ENCODE measurements at places on chromosomes 7 and 10. TPM values are rescaled to one million over a fixed set of nuclear protein-coding genes. Genes with fewer than 3 reads are reported as not detected.

DNA sequence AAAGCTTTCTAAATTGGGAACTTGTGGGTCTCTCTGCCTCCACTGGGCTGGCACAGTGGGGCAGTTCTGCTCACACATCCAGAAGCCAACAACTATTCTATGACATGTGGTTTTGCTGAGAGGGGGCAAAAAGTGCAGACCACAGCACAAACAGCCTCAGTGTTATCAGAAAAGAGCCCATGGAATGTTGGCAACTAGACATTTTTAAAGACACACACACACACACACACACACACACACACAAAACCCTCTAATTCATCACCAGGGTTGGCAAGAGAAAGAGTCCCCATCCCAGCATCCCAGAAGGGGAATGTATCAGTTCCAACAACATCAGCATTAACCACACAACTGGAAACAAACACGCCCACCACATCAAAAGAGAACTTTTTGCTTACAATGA is 117.1 kb downstream of the FGFR2 start:
- no peaks in the 10 kb centered on the region for H3K36me3 ChIP-seq
- no peak overlapping the region for H3K4me3 ChIP-seq
- H3K27ac ChIP-seq: no peak overlapping the region
- no peaks in the 10 kb centered on the region for H3K27me3 ChIP-seq
- no peak for DNase-seq

GRCh38 chr10:21281765-21282484 is 243.6 kb downstream of the SKIDA1 start:
- DNase-seq: no peak
- no peak overlapping the region for H3K4me3 ChIP-seq
- H3K36me3 ChIP-seq: no peaks in the 10 kb centered on the region
- H3K27ac ChIP-seq: peak overlapping the region; percentile 96
- peaks cover 55% of the 10 kb centered on the region for H3K4me1 ChIP-seq

DNA sequence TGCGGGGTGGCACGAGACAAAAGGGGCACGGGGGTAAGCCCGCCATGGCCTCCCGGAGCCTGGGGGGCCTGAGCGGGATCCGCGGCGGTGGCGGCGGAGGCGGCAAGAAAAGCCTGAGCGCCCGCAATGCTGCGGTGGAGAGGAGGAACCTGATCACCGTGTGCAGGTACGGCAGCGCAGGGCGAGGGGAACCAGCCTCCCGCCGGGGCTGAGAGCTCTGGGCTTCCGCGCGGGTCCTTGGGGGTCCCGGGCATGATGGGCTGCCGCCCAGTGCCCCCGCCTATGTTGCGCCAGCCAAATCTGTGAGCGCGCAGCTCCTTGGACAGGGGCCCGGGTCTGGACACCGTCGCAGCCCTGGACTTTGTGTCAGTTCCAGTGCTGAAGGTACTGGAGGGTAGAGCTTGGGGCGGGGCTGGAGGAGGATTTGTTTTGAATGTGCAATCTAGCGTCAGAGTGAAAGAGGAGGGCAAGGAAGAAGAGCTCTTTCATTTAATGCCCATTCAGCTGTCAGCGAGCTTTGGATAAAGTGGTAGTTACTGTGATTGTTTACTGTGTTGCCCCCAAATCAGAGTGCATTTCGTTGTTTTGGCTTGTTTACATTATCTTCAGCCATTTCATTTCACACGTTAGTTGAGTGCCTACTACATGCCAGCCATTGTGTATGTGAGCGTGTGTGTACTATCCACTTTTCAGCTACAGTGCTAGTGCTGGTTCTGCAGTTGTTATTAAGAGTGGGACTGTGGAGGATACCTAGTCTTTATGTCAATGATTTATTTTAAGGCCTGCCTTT is 777 bp downstream of the RUNDC3B start:
- H3K4me1 ChIP-seq: no peaks in the 10 kb centered on the region
- peaks cover 9% of the 10 kb centered on the region for H3K27me3 ChIP-seq
- H3K4me3 ChIP-seq: peak overlapping the region; percentile 68
- DNase-seq: no peak
- no peak overlapping the region for H3K27ac ChIP-seq

Gene GPER1
- 2.9 TPM for total RNA-seq

Gene FBXL13
- 2.5 TPM for total RNA-seq

- no peak for DNase-seq
- H3K27me3 ChIP-seq: no peaks in the 10 kb centered on the region
- H3K4me3 ChIP-seq: no peak overlapping the region
- H3K27ac ChIP-seq: no peak overlapping the region
- no peaks in the 10 kb centered on the region for H3K36me3 ChIP-seq
These were observed 218.6 kb upstream of the INHBA start for GRCh38 chr7:41921453-41921981.

DNA sequence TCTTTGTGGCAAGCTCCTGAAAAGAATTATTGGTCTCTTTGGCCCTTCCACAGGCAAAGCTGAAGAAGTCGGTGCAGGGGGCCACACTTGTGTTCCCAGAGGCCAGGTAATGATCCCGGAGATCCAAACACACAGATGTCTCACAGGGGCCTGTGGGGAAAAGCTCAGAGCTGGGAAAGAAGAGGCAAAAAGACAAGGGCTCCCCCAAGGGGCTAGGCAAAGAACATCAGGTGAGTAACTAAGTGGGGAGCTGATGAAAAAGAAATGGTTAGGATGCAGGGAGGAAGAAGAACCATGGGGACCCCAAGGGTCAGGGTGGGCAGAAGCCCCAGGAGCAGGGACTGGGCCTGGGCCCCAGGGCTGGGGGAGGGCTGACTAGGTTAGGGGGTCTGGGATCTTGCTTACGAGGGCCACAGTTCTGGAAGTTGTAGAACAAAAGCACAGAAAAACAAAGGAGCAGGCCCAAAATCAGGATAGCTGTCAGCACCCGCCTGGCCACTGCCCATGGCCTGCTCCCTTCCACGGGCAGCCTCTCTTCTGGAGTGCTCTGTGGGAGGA is 1.1 kb downstream of the KEL start:
- H3K36me3 ChIP-seq: no peaks in the 10 kb centered on the region
- no peaks in the 10 kb centered on the region for H3K27me3 ChIP-seq
- no peak overlapping the region for H3K27ac ChIP-seq
- DNase-seq: no peak

GRCh38 chr7:155729847-155730246 is 82.4 kb downstream of the SHH start:
- H3K36me3 ChIP-seq: no peaks in the 10 kb centered on the region
- DNase-seq: no peak
- no peak overlapping the region for H3K27ac ChIP-seq
- H3K27me3 ChIP-seq: no peaks in the 10 kb centered on the region

Gene CDK6
- total RNA-seq: 57.4 TPM

- H3K27me3 ChIP-seq: no peaks in the 10 kb centered on the region
- 0 out of 2 replicates have a peak, but pooled peaks cover 2% of the 10 kb centered on the region for H3K36me3 ChIP-seq
- H3K27ac ChIP-seq: peak within 1 kb of the TSS; percentile 96
- peak within 1 kb of the TSS; percentile 55 for H3K4me3 ChIP-seq
- DNase-seq: no peak
These were observed at the start of gene EPHB4 for GRCh38 chr7:100827330-100828226. EPHB4 (minus strand) TSS chr7:100827523; CDS start chr7:100827030, 493 bp downstream.

DNA sequence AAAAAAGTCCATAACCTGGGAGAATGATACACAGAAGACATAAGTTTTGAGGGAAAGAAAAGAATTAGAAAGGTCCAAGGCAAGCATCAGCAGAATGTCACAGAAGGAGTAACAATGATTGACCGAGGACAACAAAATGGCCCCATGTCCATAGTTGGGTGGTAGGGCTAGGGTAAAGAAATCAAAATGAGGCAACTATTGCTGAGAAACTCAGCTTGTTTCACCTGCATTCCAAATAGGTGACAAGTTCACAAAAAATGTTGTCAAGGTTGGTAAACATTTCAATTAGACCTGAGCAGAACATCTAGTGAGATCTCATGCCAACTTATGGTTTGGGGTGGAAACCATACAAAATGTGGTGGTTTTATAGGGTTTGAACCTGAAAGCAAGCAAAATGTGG is 22.8 kb upstream of the DLX6 start:
- H3K27ac ChIP-seq: no peak overlapping the region
- H3K4me3 ChIP-seq: no peak overlapping the region
- H3K27me3 ChIP-seq: no peaks in the 10 kb centered on the region
- H3K36me3 ChIP-seq: no peaks in the 10 kb centered on the region
- no peaks in the 10 kb centered on the region for H3K4me1 ChIP-seq
- DNase-seq: no peak

- H3K4me1 ChIP-seq: no peaks in the 10 kb centered on the region
- no peak for DNase-seq
- H3K36me3 ChIP-seq: no peaks in the 10 kb centered on the region
- H3K27me3 ChIP-seq: no peaks in the 10 kb centered on the region
- H3K27ac ChIP-seq: 0 out of 2 replicates have a peak overlapping the region, but pooled peaks have one; percentile 6
These were observed 13.0 kb upstream of the ACBD5 start for GRCh38 chr10:27253576-27253975.

DNA sequence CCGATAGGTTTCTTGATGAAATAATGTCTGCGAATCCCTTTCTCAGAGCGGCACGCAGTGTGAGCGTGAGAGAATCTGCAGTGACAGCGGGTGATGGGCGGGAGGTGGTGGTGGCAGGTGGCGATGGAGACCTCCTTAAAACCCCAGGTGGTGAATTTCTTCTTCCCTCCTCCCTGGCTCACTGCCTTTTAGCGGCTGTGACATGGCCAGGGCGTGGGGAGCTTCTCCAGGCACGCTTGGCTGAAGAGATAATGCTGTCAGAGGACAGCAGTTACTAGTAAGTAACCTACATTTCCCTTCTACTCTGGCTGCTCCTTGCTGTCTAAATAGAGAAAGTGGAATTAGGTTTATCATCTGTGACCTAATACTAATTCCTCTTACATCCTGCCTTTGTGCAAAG is 141.4 kb upstream of the INSYN2A start:
- H3K36me3 ChIP-seq: no peaks in the 10 kb centered on the region
- H3K27me3 ChIP-seq: no peaks in the 10 kb centered on the region
- H3K27ac ChIP-seq: no peak overlapping the region
- H3K4me3 ChIP-seq: no peak overlapping the region
- no peak for DNase-seq

DNA sequence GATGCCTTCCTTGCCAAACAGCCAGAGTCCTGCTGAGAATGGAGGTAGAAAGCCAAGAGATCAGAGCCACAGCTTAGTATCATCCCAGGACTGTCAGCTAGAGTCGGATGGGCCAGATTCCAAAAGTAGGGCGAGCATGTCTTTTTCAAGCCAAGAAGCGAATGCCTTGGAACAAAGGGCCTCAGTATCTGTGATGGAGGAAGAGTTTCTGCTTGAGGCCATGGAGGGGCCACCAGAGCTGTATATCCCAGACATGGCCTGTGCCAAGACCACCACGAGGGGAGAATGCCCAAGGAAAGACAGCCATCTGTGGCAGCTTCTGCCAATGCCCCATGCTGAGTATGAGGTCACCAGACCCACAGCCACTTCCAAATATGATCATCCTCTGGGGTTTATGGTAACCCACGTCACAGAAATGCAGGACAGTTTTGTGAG is 44.3 kb upstream of the PPP1R17 start:
- H3K4me3 ChIP-seq: no peak overlapping the region
- H3K27ac ChIP-seq: no peak overlapping the region
- H3K4me1 ChIP-seq: no peaks in the 10 kb centered on the region
- H3K27me3 ChIP-seq: no peaks in the 10 kb centered on the region

GRCh38 chr10:33410096-33410859 is 75.8 kb upstream of the NRP1 start:
- no peak for DNase-seq
- H3K27me3 ChIP-seq: no peaks in the 10 kb centered on the region
- H3K27ac ChIP-seq: no peak overlapping the region
- H3K36me3 ChIP-seq: no peaks in the 10 kb centered on the region
- H3K4me1 ChIP-seq: no peaks in the 10 kb centered on the region
- H3K4me3 ChIP-seq: no peak overlapping the region

GRCh38 chr7:6299774-6300173 is 27.4 kb upstream of the CYTH3 start:
- H3K27me3 ChIP-seq: no peaks in the 10 kb centered on the region
- no peak for DNase-seq
- H3K4me1 ChIP-seq: no peaks in the 10 kb centered on the region
- H3K4me3 ChIP-seq: no peak overlapping the region

- H3K36me3 ChIP-seq: no peaks in the 10 kb centered on the region
- H3K4me1 ChIP-seq: no peaks in the 10 kb centered on the region
- no peak for DNase-seq
- H3K27ac ChIP-seq: no peak overlapping the region
These were observed 7.7 kb downstream of the TMEM168 start for GRCh38 chr7:112782498-112782897.

GRCh38 chr10:11355592-11355991 is 255.9 kb downstream of the USP6NL start:
- no peak overlapping the region for H3K27ac ChIP-seq
- H3K27me3 ChIP-seq: no peaks in the 10 kb centered on the region
- H3K36me3 ChIP-seq: no peaks in the 10 kb centered on the region
- no peaks in the 10 kb centered on the region for H3K4me1 ChIP-seq
- H3K4me3 ChIP-seq: no peak overlapping the region

DNA sequence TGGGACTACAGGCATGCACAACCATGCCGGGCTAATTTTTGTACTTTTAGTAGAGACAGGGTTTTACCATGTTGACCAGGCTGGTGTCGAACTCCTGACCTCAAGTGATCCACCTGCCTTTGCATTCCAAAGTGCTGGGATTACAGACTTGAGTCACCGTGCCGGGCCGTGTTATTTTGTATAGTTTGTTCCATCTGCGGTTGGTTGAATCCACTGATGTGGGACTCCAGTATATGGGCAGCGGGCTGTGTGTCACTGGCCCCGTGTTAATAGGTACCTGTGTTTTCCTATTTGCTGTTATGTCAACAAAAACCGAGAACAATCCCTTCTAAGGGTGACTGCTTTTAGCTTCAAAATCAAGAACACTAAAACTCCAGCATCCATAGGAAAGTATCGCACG is 297.6 kb upstream of the PITRM1 start:
- peaks cover 59% of the 10 kb centered on the region for H3K4me1 ChIP-seq
- no peaks in the 10 kb centered on the region for H3K27me3 ChIP-seq
- H3K27ac ChIP-seq: peak overlapping the region; percentile 92
- DNase-seq: no peak
- no peak overlapping the region for H3K4me3 ChIP-seq

Gene PNLIPRP1
- 0.95 TPM for total RNA-seq

Gene C10orf67
- not detected for total RNA-seq

Gene NYAP1
- 4.0 TPM for total RNA-seq

DNA sequence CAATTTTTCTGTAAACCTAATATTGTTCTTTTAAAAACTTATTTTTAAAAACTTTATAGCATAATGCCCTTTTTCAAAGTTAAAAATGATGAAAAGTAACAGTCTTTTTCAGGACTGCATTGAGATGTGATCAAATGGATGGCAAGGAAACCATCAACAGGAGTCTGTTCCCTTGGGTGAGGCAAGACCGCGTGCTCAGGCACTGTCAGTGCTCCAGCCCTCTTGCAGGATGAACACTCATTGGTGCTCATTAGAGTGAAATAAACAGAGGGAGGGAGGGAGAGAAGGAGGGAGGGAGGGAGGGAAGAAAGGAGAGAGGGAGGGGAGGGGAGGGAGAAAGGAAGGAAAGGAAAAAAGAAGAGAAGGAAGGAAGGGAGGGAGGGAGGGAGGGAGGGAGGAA is 145.7 kb upstream of the CHST15 start:
- no peaks in the 10 kb centered on the region for H3K36me3 ChIP-seq
- DNase-seq: no peak
